ENCODE measurements at places on chromosomes 7 and 10.

GRCh38 chr7:91787931-91788330 lies 92.6 kb downstream of the MTERF1 start:
- no peak for DNase-seq

GRCh38 chr10:82982110-82982608 lies 1107.2 kb downstream of the NRG3 start:
- DNase-seq = peak; percentile 95

GRCh38 chr7:80520199-80520598 lies 8.3 kb upstream of the GNAT3 start:
- no peak for DNase-seq

- DNase-seq = no peak
Measured at GRCh38 chr10:31876652-31877352, 51.8 kb downstream of the ARHGAP12 start.

- DNase-seq = no peak
Measured at GRCh38 chr7:72097226-72097625, 314.9 kb downstream of the CALN1 start.

Measured in HT1080 (cell line).